IPS DF 19.7 (cell line): ENCODE measurements at places on chromosomes 11 and 22.

DNA sequence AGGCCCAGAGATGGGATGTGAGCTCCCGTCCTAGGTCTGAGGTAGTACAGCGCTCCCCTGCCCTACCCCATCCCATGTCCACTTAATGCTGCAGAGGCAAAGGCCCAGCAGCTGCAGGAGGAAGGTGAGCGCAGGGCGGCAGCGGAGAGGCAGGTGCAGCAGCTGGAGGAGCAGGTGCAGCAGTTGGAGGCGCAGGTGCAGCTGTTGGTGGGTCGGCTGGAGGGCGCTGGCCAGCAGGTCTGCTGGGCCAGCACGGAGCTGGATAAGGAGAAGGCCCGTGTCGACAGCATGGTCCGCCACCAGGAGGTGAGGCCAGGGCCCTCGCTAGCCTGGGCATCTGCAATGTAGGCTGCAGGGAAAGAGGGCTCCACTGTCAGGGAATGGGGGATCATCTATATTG, 15.2 kb downstream of the CCDC157 start:
- DNase-seq = no peak

DNA sequence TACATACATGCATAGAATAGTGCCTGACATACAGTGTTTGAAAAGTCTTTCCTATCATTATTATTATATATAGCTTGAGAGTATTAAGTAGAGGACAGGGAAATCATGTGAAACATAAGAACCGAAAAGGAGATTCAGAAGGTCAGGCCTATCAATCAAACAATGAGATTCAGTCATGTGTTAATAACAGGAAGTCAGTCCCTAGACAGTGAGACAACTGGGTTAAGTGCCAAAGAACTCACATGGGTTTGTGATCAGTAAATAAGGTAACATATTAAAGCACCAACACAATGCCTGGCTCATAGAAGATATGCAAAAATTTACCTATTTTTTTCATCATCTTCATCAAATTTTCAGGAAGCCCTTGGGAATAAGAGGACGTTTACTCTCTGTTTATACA, 174.3 kb upstream of the FAT3 start:
- DNase-seq = no peak

DNA sequence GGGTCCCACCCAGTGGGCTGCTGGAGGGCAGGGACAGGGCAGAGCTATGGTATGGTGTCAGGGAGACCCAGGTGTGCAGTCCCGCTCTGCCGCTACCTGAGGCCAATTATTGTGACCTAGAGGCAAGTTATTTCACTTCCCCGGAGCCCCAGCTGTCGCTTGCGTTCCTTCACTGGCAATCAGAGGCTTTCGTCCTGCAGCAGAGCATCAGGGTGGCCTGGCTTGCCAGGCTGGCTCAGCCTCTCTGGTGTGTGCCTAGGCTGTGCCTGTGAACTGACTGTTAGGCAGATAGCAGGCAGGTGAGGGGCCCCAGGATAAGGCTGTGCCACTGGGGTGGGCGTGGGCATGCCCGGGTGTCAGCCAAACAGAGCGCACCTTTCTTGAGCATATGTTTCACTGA, 31.4 kb downstream of the GLB1L2 start:
- DNase-seq = no peak

GRCh38 chr11:15177491-15177890, 62.8 kb downstream of the INSC start:
- no peak for DNase-seq

- DNase-seq = no peak
Observed at GRCh38 chr11:118198370-118198769, 21.9 kb upstream of the SCN2B start.

GRCh38 chr11:38438091-38438490, 1840.1 kb upstream of the RAG2 start:
- no peak for DNase-seq

- peak; percentile 65 for DNase-seq
Observed at GRCh38 chr11:73950869-73951710, at the start of gene DNAJB13. Gene DNAJB13, plus strand, starts transcription at chr11:73951026. Its CDS starts 44 bp downstream, at chr11:73951070.

DNA sequence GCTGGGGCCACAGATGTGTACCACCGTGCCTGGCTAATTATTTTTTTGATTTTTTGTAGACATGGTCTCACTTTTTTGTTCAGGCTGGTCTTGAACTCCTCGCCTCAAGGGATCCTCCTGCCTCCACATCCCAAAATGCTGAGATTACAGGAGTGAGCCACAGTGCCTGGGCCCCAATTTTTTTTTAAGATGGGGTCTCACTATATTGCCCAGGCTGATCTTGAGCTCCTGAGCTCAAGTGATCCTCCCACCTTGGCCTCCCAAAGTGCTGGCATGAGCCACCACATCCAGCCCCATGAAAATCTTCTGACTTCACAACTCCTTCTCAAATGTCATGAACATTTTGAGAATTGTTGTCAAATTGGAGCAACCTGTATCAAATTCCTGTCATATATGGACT, 2.3 kb upstream of the ANKRD54 start:
- DNase-seq = no peak

GRCh38 chr11:119626871-119627270, 102.1 kb downstream of the NECTIN1 start:
- no peak for DNase-seq

- no peak for DNase-seq
Observed at GRCh38 chr11:79536155-79536917, 95.5 kb upstream of the TENM4 start.

DNA sequence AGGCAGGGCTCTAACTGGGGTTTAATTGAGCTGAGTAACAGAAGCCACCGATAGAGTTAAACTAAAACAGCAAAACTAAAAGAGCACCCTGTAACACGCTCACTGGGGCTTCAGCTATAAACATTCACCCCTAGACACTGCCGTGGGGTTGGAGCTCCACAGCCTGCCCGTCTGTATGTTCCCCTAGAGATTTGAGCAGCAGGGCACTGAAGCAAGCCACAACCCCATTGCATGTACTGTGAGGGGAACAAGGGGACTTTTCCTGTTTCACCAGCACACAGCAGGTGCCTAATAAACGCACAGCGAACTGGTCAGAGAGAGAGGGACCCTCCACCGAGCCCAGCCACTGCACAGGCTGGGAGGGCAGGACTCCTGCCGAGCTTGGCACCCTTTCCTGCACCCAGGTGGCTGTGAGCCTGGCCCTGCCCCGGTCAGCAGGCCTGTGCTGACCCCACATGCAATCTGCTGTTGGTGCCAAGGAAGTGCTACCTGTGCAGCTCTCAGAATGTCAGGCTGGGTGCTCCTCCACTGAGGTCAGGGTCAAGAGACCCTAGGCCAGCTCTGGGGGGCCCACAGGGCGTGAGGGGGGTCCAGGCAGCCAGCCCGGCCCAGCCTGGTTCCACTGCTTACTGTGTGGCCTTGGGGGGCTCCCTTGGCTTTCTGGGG, 31.9 kb downstream of the RTN4R start:
- DNase-seq = no peak

- no peak for DNase-seq
Observed at GRCh38 chr11:65445604-65446445, 23.2 kb downstream of the NEAT1 start.

- DNase-seq = no peak
Observed at GRCh38 chr11:70002433-70002832, 75.7 kb upstream of the ANO1 start.
